ENCODE measurements at places on chromosomes 2 and 18. TPM values are rescaled to one million over a fixed set of nuclear protein-coding genes. Genes with fewer than 3 reads are reported as not detected.

COA5 gene
- 22.5 TPM for polyA plus RNA-seq

GRHL1 gene
- polyA plus RNA-seq: 0.69 TPM

DCDC2C gene
- polyA plus RNA-seq: not detected

TBC1D8 gene
- polyA plus RNA-seq: 5.4 TPM

STEAP3 gene
- 26.7 TPM for polyA plus RNA-seq

DNA sequence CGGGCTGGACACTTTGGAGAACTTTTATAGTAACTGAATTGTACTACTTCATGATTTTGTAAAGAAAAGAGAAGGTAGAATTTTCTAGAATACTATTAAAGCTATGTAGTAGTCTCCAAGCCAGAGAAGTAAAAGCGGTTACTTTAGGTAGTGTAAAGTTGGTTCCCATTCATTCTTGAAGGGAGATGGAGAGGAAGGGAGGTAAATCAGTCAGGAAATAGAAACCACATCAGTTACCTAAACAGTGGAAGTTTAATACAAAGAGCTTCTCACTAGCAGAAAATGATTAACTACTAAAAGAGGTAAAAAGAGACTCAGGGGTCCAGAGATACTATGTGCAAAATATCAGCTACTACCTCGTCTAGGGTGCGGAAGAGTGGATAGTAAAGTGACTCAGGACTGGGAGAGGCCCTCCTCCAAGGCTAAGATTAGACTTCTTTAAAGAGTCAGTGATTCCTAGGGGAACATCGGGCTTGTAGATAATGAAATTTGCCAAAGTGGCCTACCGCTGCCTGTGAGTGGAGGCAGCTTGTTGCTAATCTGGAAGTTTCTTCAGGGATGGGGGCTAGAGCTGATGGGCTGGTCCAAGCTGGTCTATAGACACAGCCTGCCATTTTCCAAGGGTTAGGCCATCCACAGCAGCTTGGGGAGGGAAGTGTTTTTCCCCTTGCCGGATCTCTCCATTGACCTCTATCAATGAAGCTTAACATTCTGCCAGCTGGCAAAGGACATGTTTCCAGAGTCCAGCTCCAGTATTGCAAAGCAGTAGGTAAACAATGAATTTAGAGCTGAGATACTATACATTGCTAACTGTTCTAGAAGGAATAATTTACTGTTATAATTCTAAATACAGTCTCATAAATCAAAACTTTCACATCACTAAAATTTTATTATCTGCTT, 246.4 kb upstream of the BOD1L2 start:
- no peak for DNase-seq

DNA sequence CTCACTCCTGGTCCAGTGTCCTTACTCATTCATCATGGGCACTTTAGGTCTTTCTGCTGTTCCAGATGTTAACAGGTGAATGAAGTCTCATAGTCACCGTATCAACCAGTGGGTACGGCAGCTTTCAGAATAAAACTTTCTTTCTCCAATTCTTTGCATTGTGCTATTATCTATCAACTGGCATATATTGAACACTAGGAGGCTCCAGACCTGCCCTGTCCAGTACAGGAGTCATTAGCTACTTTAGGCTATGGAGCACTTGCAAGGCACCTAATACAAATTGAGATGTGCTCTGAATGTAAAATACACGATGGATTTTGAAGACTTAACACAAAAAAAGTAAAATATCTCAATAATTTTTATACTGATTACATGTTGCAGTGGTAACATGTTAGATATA, 43.2 kb upstream of the NEB start:
- DNase-seq: no peak

DNA sequence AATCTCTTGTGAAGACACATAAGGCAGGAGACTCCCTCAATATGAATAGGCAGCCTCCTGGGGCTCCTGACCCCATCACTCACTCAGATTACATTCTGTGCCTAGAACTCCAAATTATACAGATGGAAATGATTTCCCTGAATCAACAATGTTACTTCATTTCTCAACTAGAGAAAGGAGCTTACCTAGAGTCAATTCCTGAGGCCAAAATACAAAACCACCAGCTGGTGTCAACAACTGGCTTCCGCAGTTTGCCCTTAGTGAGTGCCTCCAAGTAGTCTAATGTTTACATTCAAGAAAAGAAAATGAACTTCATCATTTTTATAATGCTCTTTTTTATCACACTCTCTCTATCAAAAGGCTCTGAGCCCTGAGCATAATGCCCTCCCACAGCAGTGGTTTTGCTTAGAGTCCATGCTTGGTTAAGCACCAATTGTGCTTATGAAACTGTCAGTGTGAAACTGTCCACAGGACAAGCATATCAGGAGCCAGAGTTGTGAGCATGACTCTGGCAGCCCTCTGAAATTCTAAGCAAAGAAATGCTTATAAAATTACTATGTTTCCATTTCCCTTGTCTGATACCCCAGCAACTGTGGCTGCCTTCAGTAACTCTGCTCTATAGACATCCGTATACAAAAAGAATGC, 305.7 kb upstream of the PKDCC start:
- DNase-seq: no peak

DNA sequence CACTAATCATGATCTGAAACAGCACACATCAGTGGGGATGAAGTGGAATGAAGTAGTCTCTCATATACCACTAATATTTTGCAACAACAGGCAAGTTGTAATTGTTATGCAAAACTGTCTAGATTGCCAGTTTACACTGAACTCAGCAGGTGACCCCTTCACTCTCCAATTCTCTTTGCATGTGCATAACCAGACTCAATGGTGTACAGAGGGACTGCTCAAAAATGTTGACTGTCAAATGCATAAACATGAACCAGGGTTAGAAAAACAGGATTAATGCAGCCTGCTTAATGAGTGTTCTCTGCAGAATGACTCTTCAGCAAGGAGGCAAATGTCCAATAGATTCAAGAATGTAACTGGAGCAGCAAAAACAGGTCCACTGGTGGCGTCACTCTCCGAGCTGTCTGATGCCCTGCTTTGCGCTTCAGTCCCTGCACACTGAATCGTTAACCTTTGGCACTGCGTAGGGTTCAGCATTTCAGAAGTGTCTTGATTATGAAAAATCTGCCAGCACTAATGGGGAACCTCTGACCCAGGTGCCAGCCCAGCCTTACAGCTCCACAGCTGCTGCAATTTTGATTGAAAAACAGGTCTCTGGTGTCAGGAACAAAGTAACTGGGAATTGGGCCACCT, 209.3 kb downstream of the TDRD15 start:
- no peak for DNase-seq

- DNase-seq: no peak
Observed at GRCh38 chr2:219844401-219845091, 217.1 kb downstream of the SLC4A3 start.

GRCh38 chr2:70301344-70302194, at the start of gene FAM136A:
FAM136A (minus strand) TSS chr2:70302067; CDS start chr2:70302011, 56 bp downstream.
- DNase-seq: peak; percentile 69

DNA sequence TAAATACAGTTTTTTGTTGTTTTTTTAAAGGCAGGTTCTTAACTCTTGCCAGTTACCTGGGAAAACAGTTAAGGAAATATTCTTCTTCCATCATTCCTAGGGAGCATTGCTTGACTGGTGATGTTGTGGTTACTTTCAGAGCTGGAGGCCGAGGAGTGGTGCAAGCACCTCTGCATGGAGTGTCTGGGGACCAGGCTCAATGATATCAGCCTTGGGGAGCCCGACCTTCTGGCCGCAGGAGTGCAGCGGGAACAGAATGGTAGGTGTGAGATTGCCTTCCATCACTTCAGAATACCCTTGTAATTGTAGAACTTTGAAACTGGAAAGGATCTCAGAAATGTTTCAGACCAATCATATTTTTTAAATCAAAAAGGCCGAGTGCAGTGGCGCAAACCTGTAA, 270.1 kb downstream of the CD226 start:
- DNase-seq: no peak

GRCh38 chr2:10043256-10043905, at the start of gene KLF11:
KLF11 (plus strand) TSS chr2:10043550; CDS start chr2:10043717, 167 bp downstream.
- peak; percentile 81 for DNase-seq

- DNase-seq: peak; percentile 32
Observed at GRCh38 chr2:240981280-240981679, 17.1 kb upstream of the SNED1 start.

GRCh38 chr2:144320491-144320890, 199.4 kb downstream of the ZEB2 start:
- peak; percentile 40 for DNase-seq

DNA sequence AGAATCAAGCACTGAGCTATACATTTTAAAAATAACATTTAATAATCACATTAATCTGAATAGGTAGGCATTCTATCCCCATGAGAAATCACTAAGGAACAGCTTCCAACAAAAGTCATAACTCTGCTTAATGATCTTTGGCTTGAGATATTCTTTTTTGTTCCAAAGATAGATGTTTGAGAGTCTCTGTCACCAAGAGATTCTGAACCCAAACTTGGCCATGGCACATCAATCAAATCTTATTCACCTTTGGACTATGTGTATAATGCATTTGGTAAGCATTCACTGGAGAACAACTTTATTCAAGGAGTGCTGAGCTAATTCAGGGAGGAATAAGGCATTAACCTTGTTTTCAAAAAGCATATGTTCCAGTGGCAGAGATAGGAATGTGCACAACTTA, 743.3 kb downstream of the SLC4A3 start:
- DNase-seq: peak; percentile 36

- peak; percentile 4 for DNase-seq
Observed at GRCh38 chr2:135532581-135532980, 1.3 kb downstream of the R3HDM1 start.

- no peak for DNase-seq
Observed at GRCh38 chr2:233821709-233822100, 32.6 kb downstream of the HJURP start.
